ENCODE measurements at places on chromosomes 1 and 21.

DNA sequence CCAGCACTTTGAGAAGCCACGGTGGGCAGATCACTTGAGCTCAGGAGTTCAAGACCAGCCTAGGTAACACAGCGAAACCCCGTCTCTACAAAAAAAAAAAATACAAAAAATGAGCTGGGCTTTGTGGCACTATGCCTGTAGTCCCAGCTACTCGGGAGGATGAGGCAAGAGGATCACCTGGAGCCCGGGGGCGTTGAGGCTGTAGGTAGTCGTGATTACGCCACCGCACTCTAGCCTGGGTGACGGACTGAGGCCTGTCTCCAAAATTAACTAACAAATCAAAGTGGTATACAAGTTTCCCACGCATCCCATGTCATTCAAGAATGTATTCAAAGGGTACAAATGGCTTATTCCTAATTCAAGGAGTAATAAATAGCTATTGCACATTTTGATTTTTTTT is 2.4 kb downstream of the AUNIP start:
- DNase-seq: no peak

DNA sequence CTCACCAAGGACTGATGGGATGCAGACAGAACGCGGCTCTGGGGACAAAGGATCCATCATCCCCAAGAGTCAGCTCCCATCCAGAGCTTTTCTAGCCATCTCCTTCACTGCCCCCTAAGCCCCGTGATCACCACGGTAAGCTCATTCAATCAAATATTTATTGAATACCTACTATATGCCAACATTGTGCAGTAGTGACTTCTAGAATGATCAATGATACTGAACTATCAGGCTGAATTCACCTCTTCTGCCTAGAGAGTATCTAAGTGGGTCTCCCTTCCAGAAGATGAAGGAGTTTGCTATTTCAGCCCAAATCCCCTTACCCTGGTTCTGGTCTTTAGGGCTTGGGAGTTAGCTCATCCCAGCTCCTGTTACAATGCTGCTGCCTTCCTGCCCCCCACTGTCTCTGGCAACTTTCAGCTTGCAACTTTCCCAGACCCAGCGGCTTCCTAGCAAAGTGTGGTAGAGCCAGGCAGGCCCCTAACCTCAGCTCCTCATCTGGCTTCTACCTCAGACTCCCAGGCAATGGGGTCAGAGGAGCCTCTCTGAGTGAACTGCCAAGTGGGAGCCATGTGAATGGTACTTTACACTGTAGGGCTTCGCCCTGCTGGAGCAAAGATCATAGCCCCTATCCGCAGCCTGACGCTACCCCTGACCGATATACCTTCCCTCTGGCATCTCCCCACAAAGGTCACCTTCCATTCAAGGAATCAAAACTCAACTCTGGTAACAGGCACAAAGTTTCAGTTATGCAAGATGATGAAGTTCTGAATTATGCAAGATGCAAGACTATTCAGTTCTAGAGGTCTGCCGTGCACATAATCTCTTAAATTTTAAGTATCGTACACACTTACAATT is 20.9 kb downstream of the TMEM53 start:
- DNase-seq: no peak

DNA sequence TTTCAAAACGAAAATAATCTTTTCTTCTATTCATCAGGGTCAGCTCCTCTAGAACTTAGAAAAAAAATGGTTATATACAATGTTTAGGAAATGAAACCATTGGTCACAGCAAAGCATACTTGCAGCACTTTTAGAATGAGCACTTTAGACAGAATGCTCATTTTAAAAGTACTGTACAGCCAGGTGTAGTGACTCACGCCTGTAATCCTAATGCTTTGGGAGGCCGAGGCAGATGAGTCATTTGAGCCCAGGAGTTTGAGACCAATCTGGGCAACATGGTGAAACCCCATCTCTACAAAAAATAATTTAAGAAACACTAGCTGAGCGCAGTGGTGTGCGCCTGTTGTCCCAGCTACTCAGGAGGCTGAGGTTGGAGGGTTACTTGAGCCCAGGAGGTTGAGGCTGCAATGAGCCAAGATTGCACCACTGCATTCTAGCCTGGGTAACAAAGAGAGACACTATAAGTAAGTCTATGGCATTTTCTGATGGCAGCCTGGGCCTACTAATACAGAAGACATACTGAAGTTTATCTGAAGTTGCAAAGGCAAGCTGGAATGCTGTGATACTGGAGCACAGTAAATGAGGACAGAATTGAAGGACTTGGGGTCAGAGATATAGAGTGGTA is 48.9 kb upstream of the ZNF326 start:
- no peak for DNase-seq

GRCh38 chr1:201295346-201295745 is 12.0 kb downstream of the PKP1 start:
- no peak for DNase-seq

GRCh38 chr1:204872262-204872881 is 1.7 kb downstream of the NFASC start:
- no peak for DNase-seq

GRCh38 chr1:2046174-2046917 is 3.9 kb upstream of the PRKCZ start:
- peak; percentile 20 for DNase-seq

- DNase-seq: no peak
These were observed 31.7 kb downstream of the ADAMTS1 start for GRCh38 chr21:26813426-26813998.

DNA sequence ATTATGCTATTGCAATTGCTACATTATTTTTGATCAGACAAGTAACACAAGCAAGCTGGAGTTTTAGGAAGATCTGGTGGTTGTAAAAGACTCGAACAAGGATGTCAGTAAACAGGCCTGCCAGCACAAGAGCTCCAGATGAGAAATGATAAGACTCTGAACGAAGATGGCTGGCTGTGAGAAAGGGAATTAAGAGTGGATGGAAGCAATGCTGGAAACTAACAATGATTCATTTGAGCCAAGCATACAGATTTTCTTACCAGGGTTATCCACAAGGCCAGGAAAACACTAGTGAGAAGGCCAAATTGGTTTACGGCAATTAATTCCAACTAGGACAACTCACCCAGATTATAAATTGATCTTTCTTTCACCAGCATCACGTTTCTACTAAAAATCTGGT is 54.2 kb downstream of the NRIP1 start:
- no peak for DNase-seq

- no peak for DNase-seq
These were observed 1.2 kb upstream of the LAD1 start for GRCh38 chr1:201400212-201400851.

DNA sequence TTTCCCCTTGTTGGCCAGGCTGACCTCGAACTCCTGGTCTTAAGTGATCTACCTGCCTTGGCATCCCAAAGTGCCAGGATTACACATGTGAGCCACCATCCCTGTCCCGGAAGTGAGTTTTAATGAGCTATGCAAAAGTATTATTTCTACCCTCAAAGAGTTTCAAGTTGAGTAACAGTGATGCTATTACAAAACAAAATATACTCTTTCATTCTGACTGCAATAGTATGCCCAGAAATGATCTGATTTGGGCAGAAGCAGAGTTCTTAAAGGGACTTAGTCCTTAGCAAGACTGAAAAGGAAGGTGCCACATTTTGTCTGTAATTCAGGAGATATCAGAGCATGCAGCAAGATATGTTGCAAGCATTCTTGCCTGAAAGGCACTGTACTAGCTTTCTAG is 375.4 kb downstream of the NUF2 start:
- DNase-seq: no peak

DNA sequence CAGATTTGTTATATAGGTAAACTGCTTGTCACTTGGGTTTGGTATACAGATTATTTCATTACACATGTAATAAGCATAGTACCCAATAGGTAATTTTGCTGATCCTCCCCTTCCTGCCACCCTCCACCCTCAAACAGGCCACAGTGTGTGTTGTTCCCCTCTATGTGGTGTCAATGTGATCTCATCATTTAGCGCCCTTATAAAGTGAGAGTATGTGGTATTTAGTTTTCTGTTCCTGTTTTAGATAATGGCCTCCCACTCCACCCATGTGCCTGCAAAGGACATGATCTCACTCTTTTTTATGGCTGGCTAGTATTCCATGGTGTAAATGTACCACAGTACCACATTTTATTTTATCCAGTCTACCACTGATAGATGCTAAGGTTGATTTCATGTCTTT is 522.1 kb upstream of the LRRC7 start:
- no peak for DNase-seq

- DNase-seq: no peak
These were observed 17.3 kb downstream of the SLAMF1 start for GRCh38 chr1:160629286-160630210.

- no peak for DNase-seq
These were observed 167.9 kb upstream of the RUNX1 start for GRCh38 chr21:35216996-35217395.

GRCh38 chr1:53266038-53266437 is 27.7 kb upstream of the MAGOH start:
- no peak for DNase-seq

GRCh38 chr1:183633676-183634343 is 1.8 kb downstream of the ARPC5 start:
- no peak for DNase-seq

DNA sequence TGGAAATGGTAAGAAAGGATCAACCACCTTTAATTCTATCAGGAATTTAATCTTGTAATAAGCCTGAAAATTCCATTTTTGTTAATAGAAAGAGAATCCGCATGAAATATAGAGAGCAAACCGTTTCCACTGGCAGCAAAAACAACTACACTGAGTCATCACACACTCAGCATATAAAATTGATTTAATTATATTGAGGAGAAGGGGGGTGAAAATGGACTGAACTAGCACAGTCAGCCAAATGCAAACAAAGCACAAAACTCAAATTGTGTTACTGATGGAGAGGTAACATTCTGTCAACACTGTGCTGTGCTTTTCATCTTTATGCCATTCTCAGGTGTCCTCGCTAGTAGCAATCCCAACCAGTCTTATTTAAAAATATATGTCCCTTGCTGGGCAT is 1583.9 kb downstream of the MRPL39 start:
- DNase-seq: no peak

GRCh38 chr21:41627428-41627827 is 119.5 kb upstream of the TMPRSS2 start:
- no peak for DNase-seq

- DNase-seq: no peak
These were observed 423.9 kb downstream of the DSCAM start for GRCh38 chr21:40422896-40423635.

- peak; percentile 89 for DNase-seq
These were observed 7.6 kb downstream of the SIPA1L2 start for GRCh38 chr1:232622378-232622777.

GRCh38 chr21:43355266-43355924 is 71.5 kb downstream of the SIK1 start:
- DNase-seq: no peak

DNA sequence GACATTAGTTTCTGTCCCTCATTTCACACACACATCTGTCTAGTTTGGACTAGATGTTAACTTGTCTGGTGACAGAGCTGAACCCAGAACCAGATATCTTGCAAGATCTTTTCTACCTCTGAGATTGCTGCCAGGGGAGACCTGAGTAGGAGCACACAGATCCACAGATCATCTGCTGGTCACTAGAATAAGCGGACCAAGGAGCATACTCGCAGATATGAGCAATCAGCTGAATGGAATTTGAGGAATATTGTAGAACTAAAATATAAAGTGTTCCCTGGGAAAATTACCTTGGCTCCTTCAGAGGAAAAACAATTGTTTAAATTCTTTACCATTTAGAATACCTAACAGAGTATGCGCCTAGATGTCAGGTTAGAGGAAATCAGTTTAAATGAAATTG is 90.7 kb downstream of the TNFSF18 start:
- no peak for DNase-seq

GRCh38 chr1:36523850-36524249 is 41.1 kb upstream of the CSF3R start:
- DNase-seq: no peak

DNA sequence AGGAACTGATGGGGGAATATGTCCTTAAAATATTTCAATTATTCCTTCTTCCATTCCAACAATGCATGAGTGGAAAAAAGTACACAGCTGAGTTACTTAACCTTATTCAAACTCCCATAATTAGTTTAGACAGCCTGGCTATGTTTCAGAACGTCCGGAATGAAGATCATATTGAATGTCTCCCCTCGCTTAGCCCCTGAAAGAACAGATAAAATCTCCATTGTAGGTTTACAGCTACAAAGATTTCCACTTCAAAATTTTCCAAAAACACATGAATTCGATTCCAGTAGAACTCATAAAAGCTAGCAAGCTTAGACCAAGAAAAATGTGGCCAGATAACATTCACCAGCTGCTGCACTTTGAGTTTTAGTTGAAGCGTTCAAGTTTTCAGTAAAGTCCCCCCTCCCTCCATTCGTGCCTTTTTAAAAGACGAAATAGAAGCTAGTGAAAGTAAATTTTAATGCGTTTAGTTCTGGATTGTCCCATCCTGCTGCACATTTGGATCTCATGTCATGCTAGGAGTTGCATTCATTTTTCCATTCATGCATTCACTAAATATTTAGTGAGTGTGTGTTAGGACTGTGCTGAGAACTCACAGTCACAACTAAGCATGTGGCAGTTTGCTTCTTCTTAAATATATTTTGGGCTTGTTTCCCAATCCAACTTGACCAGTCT is 29.4 kb upstream of the SSX2IP start:
- no peak for DNase-seq

DNA sequence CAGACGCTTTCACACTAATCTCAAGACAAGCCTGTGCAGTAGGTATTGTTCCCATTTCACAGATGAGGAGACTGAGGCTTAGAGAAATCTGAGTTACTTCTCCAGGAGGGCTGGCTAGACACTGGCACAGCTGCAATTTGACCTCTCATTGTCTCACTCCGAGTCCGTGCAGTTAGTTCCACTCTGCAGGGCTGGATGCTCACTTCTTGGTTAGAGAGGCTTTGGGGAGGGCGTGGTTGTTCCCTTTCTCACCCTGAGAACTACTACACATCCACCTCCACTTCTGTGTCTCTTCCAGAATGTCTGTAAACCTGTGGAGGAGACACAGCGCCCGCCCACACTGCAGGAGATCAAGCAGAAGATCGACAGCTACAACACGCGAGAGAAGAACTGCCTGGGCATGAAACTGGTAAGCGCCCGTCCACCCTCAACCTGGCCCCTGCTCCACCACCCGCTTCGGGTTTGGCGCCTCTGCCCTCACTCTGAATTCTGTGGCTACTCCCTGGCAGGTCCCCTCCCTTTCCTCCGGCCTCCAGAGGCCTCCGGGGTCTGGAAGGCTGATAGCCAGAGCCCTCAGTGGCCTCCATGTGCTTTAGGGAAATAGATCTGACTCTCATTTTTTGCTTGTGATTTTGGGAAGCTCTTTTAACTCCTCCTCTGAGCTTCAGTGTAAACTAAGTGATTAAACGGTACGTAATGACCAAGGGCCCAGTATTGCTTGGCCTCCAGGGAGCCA is 29.1 kb downstream of the EIF2D start:
- no peak for DNase-seq

- DNase-seq: no peak
These were observed 39.3 kb downstream of the TRIM62 start for GRCh38 chr1:33142483-33143064.

DNA sequence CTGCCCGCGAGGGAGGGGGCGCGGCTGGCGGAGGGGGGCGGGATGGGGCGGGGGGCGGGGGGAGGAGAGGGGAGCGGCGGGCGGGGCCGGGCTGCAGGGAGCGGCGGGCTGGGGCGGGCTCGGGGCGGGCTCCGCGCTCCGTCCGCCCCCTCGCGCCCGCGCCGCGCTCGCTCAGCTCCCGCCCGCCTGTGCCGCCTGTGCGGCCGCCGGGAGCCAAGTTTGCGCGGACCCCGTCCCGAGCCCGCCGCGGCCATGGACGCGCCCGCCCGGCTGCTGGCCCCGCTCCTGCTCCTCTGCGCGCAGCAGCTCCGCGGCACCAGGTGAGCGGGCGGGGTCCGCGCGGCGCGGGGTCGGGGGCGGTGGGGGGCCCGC is at the start of gene GABRD:
TSS of gene GABRD (plus strand) at position 174 of the 372 bp plus-strand sequence. CDS start at position 253, 79 bp downstream.
- DNase-seq: no peak
